ENCODE measurements at places on chromosomes 13 and 19.

GRCh38 chr13:38530492-38530891, 156.4 kb upstream of the FREM2 start:
- no peak for DNase-seq

GRCh38 chr19:44757057-44757734, 8.7 kb downstream of the BCL3 start:
- DNase-seq: no peak

DNA sequence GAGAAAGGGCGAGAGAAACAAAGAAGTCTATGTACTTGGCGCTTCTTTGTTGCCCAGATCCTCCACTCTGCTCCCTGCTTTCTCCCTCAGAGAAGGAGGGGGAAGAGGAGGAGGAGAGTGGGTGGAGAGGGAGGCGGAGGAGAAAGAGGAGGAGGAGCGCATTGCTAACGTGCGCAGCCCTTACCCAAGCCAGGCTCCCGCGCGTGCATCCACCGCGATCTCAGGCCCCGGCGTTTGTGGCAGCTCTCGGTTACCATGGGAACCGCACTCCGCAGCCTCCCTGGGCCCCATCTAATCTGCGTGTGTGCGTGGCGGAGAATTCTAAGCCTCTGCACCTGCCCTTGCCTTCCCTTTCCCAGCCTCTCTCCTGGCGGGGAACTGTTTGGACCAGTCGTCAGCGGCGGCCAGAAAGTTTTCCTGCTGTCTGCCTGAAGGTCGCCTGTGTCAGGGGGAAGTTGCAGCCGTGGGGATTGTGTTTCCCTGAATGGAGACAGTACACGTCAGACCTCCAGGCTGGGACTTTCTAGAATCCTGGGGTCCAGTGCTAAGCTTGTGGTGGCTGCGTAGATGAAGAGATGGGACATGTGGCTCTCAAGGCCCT, at the start of gene ERICH6B:
Gene ERICH6B, minus strand, starts transcription at position 239 of the 601 bp plus-strand sequence. CDS start 18,734 bp downstream, outside the sequence.
- no peak for DNase-seq

GRCh38 chr19:41599175-41599966, 23.4 kb downstream of the CEACAM21 start:
- DNase-seq: no peak

GRCh38 chr19:37977992-37978391, 71.0 kb downstream of the SIPA1L3 start:
- no peak for DNase-seq

GRCh38 chr19:10828981-10829821, 6.8 kb downstream of the TMED1 start:
- DNase-seq: no peak

DNA sequence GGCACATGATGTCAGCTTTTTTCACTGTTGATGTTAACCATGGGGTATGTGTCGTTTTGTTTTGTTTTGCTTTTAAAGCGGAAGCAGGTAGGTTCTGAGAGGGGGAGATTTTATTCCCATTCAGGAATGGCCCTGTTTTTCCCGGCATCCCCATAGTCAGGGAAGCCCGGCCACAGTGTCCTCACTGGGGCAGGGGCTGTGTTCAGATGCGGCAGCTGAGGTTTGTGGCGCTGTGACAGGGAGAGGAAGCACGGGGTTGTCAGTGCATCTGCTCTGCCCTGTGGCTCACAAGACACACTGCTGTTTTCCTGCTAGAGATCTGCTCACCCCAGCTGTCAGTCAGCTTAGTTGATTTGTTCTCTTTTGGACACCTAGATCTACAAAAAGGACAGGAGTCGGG, 27.6 kb downstream of the ANKRD27 start:
- no peak for DNase-seq

- peak; percentile 45 for DNase-seq
These were observed at the start of gene IZUMO1 for GRCh38 chr19:48746738-48747575. TSS of gene IZUMO1 (minus strand) at chr19:48746909. CDS start at chr19:48745859, 1,050 bp downstream.

DNA sequence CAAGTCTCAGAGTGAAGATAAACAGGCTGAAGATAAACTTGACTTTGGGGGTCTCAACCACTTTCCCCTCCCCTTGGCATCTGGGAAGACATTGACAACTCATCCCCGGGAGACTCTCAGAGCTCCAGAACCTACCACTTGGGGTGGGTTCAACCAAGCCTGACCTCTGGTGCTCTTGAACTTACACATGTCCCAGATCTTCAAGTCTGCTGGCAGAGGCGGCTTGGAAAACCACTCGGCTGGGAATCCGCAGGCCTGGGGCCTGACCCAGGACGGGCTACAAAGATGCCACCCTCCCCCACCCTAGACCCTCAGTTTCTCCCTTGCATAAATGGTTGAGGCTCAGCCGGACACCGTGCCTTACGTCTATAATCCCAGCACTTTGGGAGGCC, 512 bp downstream of the LRRC8E start:
- no peak for DNase-seq

GRCh38 chr19:17097593-17098126, 22.1 kb downstream of the MYO9B start:
- DNase-seq: no peak

DNA sequence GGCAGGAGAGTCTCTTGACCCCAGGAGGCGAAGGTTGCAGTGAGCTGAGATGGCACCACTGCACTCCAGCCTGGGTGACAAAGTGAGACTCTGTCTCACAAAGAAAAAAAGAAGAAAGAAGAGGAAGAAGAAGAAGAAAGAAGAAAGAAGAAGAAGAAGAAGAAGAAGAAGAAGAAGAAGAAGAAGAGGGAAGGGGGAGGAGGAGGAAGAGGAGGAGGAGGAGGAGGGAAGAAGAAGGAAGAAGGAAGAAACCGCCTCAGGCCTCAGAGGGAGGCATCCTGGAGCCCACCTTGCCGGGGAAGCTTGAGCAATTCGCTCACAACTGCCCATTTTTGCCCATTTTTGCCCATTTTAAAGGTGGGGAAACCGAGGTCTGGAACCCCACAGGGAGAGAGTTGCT, 9.5 kb downstream of the FCGBP start:
- no peak for DNase-seq

DNA sequence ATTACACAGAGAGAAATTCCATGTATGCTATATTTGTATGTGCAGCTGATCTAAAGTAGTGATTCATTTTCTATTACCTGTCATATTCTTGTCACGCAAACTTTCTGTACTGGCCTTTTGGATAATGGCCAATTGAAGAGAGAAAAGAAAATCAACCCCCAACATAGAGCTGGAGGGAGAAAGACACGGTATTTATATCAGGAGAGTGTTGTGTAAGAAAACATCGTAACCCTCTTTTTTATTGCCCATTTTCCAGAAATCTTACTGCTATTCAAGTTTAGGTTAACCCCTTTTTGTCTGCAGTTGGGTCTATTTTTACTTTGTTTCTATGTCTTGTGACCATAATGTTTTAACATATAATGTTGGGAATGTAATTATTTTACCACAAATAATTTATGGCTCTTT, 27.9 kb downstream of the DGKH start:
- no peak for DNase-seq

- no peak for DNase-seq
These were observed 91.3 kb upstream of the C1QTNF9B start for GRCh38 chr13:23988546-23989122.

DNA sequence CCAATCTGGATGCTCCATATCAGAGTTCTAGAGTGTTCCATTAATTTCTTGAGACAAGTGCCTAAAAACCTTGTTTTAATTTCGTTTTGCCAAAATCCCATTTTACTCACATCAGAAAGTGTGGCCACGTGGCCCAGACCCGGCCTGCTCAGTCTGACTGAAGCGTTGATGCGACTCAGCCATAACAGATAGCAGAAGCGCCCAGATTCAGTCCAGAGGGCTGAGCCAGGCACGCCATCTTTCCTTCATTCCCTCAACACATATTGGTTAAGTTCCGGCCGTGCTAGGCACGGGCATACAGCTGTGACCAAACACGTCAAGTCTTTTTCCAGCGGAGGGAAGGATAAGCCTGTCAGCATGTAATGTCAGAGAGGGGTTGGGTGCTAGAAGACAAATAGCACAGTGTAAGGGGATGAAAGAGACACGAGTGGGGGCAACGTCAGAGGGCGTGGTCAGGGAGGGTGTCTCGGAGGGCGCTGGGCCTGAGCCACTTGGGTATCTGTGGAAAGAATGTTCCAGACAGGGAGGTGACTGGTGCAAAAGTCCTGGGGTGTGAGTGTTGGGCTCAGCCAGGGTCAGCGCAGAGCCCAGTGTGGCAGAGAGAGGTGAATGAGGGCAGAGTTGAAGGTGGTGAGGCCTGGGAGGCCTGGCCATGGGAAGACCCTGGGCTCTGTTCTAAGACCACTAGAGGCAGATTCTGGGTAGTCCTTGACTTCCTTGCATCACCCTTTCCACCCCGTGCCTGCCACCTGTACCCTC, 3.1 kb downstream of the F10 start:
- no peak for DNase-seq

DNA sequence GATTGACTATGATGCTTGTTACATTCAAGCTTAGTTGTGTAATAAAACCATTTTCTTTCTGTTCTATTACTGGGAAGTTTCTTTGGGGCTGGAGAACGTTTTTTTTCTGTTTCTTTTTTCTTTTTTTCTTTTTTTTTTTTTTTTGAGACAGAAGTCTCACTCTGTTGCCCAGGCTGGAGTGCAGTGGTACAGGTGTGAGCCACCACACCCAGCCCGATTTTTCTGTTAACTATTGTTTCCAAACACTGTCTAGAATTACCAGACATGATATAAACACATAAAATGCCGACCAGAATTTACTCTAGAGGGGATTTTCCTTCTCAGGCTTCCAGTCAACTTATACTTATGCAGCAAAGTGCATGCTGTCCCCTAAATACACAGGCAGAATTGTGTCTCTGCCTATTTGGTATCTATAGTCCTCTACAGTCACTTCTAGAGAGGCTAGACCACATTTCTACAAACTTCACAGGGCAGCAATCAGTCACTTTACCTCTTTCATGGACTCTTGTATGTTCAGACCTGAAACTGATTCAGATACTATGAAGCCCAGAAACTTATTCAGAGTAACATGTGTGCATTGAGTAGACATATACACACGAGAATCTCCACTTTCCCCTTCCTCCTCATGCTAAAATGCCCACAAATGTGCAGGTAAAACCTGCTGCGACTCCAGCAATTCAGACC, 121.2 kb downstream of the ZNF737 start:
- DNase-seq: no peak

DNA sequence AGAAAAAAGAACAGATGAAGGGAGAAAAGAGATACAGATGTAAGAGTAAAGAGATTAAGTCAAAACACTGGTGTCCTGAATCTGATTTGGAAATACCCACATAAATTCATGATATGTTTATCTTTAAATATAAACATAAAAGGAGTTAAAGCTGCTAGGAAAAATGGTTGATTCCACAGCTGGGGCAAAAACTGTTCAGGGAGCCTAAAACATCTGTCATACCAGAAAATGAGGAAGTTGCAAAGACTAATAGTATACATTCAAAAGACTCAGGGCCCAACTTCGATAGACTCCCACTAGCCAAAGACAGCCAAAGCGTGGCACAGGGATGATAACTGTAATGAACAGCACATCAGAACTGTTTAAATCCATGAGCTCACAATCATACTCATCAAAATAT, 62.0 kb downstream of the ABCC4 start:
- DNase-seq: no peak

- DNase-seq: no peak
These were observed 1561.0 kb upstream of the MIR17HG start for GRCh38 chr13:89786531-89786930.

GRCh38 chr19:36265064-36265463, 50.2 kb downstream of the ZNF146 start:
- DNase-seq: no peak

DNA sequence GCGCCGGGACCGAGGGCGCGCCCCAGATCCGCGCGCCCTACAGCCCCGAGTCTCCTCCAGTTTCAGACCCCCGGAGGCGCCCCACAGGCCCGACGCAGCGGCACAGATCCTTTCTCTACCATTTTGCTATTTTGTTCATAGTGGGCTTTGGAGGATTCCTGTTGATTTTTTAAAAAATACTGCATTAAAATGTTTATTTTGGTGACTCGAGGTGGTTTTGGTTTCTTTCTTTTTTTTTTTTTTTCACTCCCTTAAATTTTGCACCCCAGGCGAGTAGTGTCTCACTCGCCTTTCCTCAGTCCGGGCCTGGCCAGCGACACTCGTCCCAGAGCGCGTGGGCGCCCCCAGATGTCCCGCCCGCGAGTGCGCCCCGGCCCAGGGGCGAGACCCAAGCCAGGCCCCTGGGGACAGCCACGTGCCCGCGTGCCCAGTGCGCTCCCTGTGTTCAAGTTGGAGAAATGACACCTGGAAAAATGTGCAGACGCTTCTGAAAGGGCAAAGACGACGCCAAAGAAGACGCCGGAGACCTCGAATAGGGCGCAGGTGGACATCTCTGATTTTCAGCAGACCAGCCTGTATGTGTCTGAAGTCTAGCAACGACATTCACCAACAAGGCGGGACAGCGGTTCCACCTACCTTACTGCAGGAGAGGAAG, 471 bp upstream of the INSR start:
- peak; percentile 24 for DNase-seq

GRCh38 chr13:111622051-111622531, 301.6 kb downstream of the TEX29 start:
- no peak for DNase-seq

GRCh38 chr13:28379371-28380083, 115.4 kb downstream of the FLT1 start:
- DNase-seq: no peak

- peak; percentile 88 for DNase-seq
These were observed 5.1 kb downstream of the GRIN2D start for GRCh38 chr19:48398375-48399235.

DNA sequence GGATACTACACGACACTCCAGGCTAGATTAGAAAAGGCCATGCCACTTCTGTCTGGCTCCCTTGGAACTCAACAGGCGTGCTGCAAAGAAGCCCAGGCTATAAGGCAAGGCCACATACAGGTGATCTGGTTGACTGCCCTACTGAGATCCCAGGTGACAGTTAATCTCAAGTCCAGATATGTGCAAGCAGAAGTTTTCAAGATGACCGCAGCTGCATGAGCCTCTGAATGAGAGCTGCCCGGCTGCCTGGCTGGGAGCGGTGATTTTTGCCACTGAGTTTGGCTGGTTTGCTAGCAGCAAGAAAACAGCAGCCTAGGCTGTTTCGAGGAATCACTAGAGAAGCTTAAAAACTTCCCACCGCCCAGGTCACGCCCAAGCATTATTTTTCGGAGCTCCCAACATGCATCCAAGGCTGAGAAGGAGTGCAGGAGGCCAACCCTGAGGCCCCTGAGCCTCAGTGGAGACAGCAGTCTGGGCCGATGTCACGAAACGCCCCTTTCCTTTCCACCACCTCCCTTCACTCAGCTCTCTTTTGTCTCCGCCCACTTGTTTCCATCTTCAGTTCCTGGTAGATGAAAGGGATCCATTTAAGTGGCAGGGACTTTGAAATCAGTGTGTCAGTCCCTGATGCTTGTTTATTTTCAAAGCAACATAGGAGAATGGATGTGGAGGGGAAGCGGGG, 14.0 kb upstream of the URI1 start:
- DNase-seq: no peak

Measured in activated T-cell treated with anti-CD3 and anti-CD28 coated beads for 48 hours (primary cell).